ENCODE measurements at places on chromosomes 2 and 18.
A peak's percentile ranks its signal among the peaks of the same experiment; 100 is the strongest.

DNA sequence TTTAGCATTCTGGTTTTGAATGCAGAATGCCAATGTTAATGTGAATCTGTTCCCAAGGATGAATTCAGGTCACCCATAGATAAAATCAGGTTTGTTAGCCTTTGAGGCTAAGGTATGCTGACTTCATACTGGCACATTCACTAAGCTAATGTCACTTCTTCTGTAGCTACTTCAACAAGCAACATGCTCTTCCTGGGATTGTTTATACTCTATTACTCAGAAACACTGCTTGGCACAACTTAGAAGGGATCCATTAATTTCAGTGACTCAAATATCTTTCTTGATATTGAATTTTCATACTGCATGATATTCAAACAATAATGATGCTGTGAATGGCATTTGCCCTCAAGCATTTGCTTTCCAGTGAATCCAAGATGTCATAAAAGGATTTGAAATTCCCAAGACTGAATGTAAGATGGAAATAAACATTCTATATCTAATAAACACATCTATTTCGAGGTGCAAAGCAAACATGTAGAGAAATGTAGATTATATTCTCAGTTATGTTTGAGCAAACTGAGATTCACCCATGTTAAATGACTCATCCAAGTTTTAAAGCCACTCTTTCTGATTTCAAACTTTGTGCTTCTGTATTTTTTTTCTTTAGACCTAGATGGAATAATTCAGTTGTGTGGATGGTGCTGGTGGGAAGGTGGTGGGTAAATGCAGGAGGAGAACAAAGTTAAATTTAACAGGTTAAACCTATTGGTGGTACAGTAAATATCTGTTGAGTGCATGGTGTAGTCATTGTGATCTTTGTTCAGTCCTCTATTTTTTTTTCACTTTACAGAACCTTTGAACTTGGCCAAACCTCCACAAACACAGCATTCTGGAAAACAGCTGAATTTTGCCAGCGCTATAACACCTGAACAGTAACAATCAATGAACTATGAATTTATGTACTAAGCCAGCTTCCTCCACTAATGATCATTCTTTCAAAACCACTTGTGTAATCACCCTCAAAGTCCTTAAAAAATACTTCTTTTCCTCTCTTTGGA lies 162.1 kb upstream of the XIRP2 start:
- DNase-seq = no peak

DNA sequence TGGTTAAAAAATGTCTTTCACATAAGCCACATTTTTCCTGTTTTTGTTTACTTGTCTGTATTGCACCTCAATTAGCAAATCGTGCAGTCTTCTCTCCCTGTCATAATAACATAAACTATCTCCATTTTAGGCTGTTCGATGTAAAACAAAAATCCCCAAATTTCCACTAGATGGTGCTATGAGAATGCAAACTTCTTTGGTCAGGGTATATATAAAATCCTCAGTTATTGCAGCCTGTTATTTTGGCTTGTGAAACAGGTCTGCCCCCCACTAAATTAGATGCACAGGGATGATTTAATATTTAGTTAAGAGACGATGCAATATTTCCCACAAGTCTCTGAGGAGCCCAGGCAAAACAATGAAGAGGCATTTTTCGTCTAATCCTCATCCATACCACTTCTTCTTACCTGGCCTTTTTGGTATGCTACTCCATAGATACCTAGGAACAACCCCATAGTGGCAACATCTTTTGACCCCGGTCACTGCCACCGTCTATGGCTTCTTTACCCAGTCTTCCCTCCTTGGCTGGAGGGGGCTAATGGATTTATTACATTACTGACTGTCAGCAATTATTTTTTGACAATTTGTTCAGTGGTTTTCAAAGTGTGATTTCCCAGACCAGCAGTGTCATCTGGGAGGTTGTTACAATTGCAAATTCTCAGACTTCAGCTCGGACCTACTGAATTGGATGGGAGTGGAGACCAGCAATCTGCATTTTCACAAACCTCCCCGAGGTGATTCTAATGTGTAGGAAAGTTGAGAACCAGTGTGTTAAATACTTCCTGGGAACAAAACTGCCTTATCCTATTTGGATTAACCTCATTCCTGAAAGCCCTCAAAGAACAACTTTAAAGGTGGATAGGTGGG lies 117.4 kb upstream of the CWC22 start:
- peak; percentile 62 for DNase-seq

GRCh38 chr2:186575302-186575701 lies 14.6 kb upstream of the ITGAV start:
- peak; percentile 99 for DNase-seq

DNA sequence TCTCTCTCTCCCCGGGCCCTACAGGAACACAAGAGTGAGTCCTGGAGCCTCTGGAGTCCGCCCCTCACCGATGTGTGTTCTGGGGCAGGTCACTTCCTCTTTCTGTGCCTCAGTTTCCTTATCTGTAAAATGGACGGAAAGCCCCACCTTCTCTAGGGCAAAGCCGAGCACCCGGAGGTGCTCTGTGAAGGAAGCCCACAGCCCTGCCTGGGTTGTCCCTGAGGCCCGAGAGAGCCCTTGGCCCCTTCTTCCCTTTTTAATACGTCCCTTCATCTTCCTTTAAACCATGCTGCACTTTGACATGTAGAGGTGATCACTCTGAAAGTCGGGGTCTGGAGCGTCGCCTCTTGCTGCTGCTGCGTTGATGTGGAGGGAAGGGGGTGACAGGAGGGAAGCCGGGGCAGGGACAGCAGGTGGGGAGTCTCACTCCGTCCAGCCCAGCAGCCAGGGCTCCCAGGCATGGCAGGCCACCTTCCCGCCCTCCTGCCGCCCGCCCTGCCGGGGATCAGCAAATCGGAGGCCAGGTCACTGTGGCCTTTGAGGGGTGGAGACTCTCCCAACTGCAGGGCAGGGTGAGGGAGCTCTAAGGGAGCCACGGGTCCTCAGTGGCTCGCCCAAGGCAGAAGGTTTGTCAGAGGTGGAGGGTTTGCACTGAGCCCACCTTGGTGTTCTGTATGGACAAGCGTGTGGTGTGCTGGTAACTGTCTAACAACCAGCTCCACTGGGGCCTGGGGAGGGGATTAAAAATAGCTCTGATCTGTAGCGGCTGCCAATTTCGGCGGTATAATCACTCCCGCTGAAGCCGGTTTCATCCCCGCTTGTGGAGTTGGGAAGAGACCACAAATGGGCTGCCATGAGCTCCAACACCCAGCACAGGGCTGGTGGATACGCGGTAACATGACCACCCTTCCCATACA lies 135.9 kb upstream of the ID2 start:
- DNase-seq = no peak

- DNase-seq = no peak
These were observed 302.7 kb upstream of the ZC3H15 start for GRCh38 chr2:186183406-186183805.

GRCh38 chr18:75035928-75036327 lies 173.0 kb downstream of the PTGR3 start:
- no peak for DNase-seq

DNA sequence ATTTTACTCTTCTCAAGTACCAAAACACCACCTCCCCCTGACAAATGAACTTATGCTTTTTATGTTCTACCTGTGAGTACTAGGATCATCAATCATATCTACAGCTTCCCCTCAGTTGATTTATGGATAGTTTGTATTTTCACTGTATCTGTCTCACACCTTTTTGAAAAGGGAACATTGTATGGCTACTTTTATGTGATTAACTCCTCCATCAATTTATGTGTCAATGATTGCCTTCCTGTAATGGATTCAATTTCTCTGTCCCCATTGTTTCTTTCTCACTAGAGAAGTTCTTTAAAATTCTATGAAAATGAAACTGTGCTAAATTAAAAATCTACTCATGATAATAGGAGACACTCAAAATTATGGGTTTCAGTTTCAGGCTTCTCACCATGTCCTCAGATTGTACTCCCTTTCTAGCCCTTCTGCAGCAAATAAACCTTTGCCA lies 935.0 kb downstream of the TRIB2 start:
- DNase-seq = no peak
